H7 (cell line): ENCODE measurements at places on chromosomes 4 and X.
A peak's percentile ranks its signal among the peaks of the same experiment; 100 is the strongest.

DNA sequence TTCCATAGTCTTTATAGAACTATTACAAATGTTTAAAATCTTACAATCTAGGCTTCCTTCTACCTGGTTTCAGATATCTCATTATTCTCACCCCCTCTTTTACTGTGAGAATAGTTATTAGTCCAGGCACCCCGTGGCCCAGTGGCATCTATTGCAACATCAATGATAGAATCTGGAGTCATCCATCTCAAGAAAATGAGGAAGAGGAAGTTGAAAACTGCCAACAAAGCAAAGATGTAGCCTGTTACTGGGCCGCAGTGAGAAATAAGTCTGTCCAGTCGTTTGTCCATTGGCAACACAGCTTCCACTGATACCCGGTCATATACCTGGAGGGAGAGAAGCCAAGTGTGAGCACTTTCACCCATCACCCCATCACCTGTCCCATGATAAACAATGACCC is 6.0 kb upstream of the ASB11 start:
- no peak for DNase-seq

GRCh38 chrX:34365471-34365870 is 233.4 kb upstream of the FAM47A start:
- no peak for DNase-seq

DNA sequence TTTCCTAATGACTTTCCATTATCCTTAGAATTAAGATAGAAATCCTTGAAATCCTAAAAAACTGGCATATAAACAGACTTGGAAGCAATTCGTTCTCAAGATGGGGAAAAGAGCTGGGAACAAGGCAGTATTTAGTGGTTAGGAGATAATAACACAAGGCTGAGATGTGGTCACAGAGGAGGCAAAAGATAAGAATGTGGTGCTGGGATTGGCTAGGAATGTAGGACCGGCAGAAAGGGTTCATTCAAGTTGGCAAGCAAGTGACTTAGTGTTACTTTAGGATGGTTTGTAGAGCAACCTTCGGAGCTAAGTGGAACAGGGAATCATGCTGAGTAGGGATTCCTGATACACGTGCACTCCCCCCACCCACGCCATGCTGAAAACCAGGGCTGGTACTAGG is 121.9 kb upstream of the RPS6KA3 start:
- no peak for DNase-seq

DNA sequence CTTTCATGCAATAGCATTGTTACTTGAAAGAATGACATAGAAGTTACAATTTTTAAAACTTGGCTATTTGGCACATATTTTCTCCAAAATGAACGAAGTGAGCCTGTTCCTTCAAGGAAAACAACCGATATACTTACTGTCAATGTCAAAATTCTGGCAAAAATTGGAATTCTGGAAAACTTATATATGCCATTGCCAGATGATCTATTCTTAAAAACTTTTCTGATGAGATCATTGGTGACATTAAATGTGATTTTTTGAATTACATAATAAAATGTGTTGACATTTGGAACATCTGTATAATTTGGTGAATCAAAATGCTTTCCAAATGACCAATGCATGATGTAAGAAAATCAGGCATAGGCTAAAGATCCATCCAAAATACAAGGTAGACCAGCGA is 209.0 kb downstream of the SCFD2 start:
- DNase-seq = no peak

- peak; percentile 39 for DNase-seq
Observed at GRCh38 chrX:115226929-115227328, 7.0 kb downstream of the LRCH2 start.

DNA sequence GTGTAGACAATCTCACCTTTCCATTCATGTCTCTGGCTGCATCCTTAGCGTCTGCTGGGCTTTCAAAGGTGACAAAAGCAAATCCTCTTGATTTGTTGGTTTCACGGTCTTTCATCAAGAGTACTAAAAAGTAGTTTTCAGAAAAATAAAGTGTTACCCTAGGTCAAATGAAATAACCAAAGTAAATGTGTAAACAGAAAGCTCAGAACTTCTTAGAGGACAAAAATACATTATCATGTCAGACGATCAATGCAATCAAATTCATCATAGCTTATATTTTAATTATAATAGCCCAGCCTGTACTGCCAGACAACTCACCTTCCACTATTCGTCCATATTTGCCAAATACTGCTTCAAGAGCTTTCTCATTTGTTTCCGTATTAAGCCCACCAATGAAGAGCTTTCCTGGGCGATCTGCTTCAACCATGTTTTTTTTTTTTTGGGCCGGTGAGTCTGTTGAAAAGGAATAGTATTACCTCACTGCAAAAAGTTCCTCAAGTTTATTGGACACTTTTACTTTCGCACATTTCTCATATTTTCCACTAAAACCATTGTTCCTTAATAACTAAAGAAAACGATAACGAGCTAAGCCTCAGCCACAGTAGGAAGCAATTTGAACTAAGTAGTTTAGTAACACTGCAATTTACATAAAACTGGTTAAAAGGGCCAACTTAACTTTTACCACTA is 1.4 kb downstream of the RBMX start:
- no peak for DNase-seq

- DNase-seq = no peak
Observed at GRCh38 chr4:2378401-2378800, 40.0 kb downstream of the ZFYVE28 start.

DNA sequence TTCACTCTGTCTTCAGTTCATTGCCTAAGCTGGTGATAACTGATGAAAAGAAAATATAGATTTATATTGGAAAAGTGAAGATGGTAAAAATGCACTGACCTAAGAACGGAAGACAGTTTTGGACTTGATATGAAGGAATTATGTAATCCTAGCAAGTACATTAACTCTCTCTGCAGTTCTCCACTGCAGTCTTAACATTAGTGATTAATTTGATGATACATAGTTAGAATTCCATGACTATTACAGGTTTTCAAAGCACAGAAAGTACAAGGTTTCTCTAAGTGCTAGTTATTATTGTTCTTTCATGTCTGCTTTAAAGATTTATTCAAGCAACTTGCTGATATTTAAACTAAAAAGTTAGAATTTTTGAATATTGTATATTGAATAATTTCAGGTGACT is 1591.7 kb upstream of the ADGRL3 start:
- DNase-seq = no peak

DNA sequence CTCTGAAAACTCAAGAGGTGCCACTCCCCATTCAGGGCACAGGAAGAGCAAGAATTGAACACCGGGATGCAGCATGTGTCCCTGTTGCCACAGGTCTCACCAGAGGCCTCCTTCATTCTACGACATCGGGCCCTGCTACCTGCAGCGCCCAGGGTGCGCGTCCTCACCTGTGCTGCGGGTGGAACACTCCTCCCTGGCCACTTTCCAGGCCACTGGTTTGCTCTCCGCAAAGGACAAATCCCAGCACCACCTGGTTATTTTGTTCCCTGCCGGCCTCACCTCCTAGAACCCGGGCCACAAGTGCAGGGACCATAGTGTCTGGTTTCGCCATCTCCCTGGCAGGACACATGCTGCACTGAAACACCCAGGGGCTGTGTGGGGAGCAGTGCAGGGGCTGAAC is 14.3 kb upstream of the FAM3A start:
- no peak for DNase-seq

- DNase-seq = no peak
Observed at GRCh38 chrX:47941423-47941822, 62.4 kb downstream of the ZNF182 start.

GRCh38 chr4:39713691-39714090 is 15.8 kb downstream of the UBE2K start:
- no peak for DNase-seq

GRCh38 chr4:28868841-28869240 is 1851.3 kb upstream of the PCDH7 start:
- DNase-seq = no peak

DNA sequence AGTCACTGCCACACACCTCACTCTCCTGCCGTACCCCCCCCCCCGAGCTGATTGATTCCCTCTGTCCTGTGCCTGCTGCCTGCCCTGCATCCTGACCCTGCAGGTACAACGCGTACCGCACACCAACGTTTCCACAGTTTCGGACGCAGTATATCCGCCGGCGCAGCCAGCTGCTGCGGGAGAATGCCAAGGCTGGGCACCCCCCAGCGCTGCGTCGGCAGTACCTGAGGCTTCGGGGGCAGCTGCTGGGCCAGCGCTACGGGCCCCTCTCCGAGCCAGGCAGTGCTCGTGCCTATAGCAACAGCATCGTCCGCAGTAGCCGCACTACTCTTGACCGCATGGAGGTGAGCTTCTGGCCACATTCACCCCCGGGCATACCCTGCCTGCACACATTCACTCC is 1.3 kb downstream of the WDR13 start:
- peak; percentile 56 for DNase-seq

DNA sequence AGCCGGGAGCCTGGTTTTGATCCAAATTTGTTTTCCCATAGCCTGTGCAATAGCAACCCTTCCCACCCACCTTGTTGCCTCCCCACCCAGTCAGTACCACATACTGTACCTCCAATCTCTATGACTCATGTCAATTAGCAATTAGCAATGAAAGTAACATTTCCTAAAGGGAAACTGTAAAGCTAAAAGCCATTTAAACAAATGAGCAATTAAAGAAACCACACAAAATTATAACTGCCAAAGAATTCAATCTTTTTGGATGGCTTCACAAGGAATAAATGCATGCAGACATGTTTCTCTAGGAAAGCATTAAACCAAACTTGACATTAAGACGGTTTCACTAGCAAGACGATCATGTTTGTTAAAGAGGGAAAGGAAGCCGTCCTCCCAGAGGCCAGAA is 169.0 kb upstream of the MAP3K15 start:
- DNase-seq = no peak

- no peak for DNase-seq
Observed at GRCh38 chrX:17628976-17629375, 108.3 kb upstream of the SCML1 start.

DNA sequence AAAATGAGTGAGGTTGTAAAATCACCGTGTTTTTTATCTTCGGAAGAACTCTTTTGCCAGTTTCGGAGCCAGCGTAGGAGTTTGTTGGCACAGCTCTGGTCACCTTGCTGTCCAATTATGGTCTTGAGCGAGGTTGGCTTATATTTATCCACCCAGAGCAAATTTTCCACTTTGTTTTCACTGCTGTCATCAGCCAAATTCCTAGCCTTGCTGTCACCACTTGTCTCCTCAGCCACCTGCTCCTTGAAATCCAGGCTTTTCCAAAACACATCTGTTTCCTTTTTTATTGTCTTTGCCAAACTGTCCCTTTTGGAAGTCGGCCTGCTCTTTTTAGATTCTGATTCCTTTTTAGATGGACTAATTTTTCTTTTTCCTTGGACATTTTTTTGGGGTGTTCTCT is 57.6 kb downstream of the RFC1 start:
- DNase-seq = no peak
